Left lung (tissue), 14 donors: ENCODE measurements at places on chromosomes 2 and 18. TPM values are rescaled to one million over a fixed set of nuclear protein-coding genes. Genes with fewer than 3 reads are reported as not detected.

DNA sequence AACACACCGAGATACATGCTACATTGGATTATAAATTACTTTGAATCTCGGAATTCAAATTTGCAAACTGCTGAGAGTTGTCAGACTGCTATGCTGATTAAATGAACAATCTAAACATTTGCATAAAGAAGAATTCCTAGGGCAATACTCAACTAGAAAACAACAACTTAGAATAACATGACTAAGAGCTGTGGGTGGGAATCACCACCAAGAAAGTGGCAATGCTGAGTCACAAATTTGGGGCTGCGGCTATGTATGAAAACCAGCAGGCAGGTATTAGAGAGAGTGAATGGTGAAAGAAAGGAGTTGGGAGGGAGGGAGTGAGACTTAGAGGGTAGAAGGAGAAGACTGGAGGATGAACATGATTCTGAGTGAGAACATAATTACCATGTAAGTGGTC is 559.5 kb downstream of the PIK3C3 start:
- no peak for DNase-seq

- DNase-seq: no peak
These were observed 117.3 kb upstream of the MSTN start for GRCh38 chr2:190179754-190180312.

GRCh38 chr2:155021618-155022017 is 323.1 kb downstream of the KCNJ3 start:
- DNase-seq: no peak

DNA sequence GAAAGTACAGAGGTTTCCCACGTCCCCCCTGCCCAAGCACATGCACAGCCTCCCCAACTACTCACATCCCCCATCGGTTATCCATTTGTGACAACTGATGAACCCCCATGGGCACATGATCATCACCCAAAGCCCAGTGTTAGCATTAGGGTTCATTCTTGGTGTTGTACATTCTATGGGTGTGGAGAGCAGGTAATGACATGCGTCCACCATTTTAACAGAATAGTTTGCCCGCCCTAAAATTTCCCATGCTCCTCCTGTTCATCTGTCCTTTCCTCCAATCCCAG is 74.3 kb downstream of the LONRF2 start:
- DNase-seq: no peak

GRCh38 chr18:48817021-48817461 is 133.7 kb downstream of the SMAD7 start:
- no peak for DNase-seq

GRCh38 chr2:59025157-59025757 is 784.1 kb upstream of the FANCL start:
- peak; percentile 58 for DNase-seq

GRCh38 chr2:152729844-152730243 is 11.4 kb downstream of the ARL6IP6 start:
- no peak for DNase-seq

Gene CLEC4F
- 0.20 TPM for total RNA-seq

Gene ALKAL2
- 8.9 TPM for total RNA-seq
